Aorta (tissue), 5 donors: ENCODE measurements at places on chromosomes 12 and 14. TPM values are rescaled to one million over a fixed set of nuclear protein-coding genes. Genes with fewer than 3 reads are reported as not detected.

Gene TEP1
- 62.4 TPM for total RNA-seq

Gene SLC17A8
- not detected for total RNA-seq

Gene MYF5
- not detected for total RNA-seq

Gene DUSP16
- total RNA-seq = 27.4 TPM

Gene TMEM30B
- total RNA-seq = 81.7 TPM

Gene PTHLH
- 7.1 TPM for total RNA-seq

Gene NGB
- not detected for total RNA-seq

Gene INSM2
- total RNA-seq = not detected

Gene SETD3
- 60.7 TPM for total RNA-seq

Gene ADAM21
- 0.13 TPM for total RNA-seq

Gene TMEM121
- total RNA-seq = 7.5 TPM

Gene RHEBL1
- total RNA-seq = 0.55 TPM

Gene SART3
- 51.3 TPM for total RNA-seq

Gene NID2
- total RNA-seq = 56.6 TPM

Gene RFX4
- total RNA-seq = not detected

Gene FOXN4
- total RNA-seq = not detected

Gene DIO3
- 5.8 TPM for total RNA-seq

Gene CCDC38
- not detected for total RNA-seq

Gene SALL2
- 9.2 TPM for total RNA-seq

Gene PAX9
- 3.4 TPM for total RNA-seq

Gene MGP
- total RNA-seq = 7,115 TPM

Gene POTEM
- not detected for total RNA-seq

Gene HPD
- 5.2 TPM for total RNA-seq

Gene CFAP54
- total RNA-seq = 0.91 TPM

Gene SSTR1
- total RNA-seq = 2.6 TPM

Gene LMNTD1
- not detected for total RNA-seq

Gene CLEC6A
- total RNA-seq = not detected

Gene ASCL1
- total RNA-seq = not detected

Gene CLEC2B
- total RNA-seq = 10.5 TPM

Gene UBE2N
- 57.1 TPM for total RNA-seq

Gene MRPL52
- 49.1 TPM for total RNA-seq

Gene IAPP
- total RNA-seq = not detected

Gene GUCY2C
- total RNA-seq = not detected

Gene CEP128
- total RNA-seq = 6.0 TPM

Gene TAS2R42
- not detected for total RNA-seq

Gene A2M
- 2,139 TPM for total RNA-seq

Gene ANO4
- 0.42 TPM for total RNA-seq

Gene NOXRED1
- total RNA-seq = 1.0 TPM

Gene SLC10A1
- total RNA-seq = not detected

Gene IL26
- not detected for total RNA-seq

Gene NTF3
- 21.8 TPM for total RNA-seq

Gene PTPN6
- 42.3 TPM for total RNA-seq

Gene PLEKHH1
- total RNA-seq = 3.9 TPM

Gene RIC8B
- total RNA-seq = 18.1 TPM

Gene HNF1A
- not detected for total RNA-seq

Gene HCAR1
- 0.33 TPM for total RNA-seq

Gene APOF
- not detected for total RNA-seq

Gene KRT2
- total RNA-seq = not detected

Gene PPM1A
- total RNA-seq = 63.7 TPM

Gene FAR2
- total RNA-seq = 11.5 TPM

Gene TESPA1
- total RNA-seq = 1.0 TPM

Gene PTPRQ
- 2.2 TPM for total RNA-seq

Gene TAS2R43
- 0.36 TPM for total RNA-seq
